Activated CD4-positive, alpha-beta T cell treated with anti-CD3 and anti-CD28 coated beads, Interleukin-2, amount 50 U/mL, for 24 hours (primary cell): ENCODE measurements at places on chromosomes 4 and X.
A peak's percentile ranks its signal among the peaks of the same experiment; 100 is the strongest.

DNA sequence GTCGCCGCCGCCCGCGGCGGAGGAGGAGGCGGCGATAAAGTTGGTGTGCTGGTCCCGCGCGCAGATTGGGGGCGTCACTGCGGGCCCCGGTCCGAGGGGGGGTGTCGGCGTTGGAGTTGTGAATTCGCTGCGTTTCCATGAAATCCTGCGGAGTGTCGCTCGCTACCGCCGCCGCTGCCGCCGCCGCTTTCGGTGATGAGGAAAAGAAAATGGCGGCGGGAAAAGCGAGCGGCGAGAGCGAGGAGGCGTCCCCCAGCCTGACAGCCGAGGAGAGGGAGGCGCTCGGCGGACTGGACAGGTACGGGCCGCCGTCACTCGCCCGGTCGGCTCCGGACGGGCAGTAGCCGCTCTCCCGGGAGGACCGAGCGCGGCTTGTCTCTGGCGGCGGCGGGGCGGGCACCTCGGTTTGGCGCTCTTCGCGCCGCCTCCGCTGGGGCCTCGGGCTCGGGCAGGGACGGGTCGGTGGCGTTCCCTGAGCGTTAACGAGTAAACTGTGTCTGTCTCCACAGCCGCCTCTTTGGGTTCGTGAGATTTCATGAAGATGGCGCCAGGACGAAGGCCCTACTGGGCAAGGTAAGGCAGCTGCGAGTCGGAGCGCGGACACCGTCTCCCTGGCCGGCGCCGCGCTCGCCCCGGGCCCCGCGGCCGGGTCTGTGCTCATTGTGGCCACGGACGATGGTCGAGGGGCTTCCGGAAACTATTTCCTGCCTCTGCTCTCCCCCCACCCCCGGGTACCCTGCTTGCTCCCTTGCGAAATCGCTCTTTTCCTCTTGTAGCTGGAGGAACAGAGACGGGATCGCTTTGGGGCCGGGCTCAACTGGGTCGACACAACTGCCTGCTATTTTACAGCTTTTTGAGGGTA is 658 bp downstream of the KDM6A start:
- peak; percentile 4 for DNase-seq

DNA sequence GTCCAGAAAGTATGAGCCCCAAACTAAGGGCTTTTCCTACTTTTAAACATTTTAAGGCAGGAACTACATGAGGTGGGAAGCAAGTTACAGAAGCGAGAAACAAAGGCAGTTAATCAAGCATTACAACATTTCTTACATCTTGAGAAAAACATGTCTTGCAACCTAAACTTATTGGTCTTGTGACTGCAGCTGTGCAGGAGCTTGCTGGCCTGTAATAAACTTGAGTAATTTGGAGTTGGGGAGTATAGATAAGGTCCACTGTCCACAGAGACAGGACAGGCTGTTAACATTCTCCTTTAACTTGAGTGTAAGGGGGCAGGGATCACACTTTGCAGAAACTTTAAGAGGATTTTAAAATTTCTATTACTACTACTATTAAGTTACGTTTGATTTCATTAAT is 2.7 kb upstream of the UGT8 start:
- no peak for DNase-seq

DNA sequence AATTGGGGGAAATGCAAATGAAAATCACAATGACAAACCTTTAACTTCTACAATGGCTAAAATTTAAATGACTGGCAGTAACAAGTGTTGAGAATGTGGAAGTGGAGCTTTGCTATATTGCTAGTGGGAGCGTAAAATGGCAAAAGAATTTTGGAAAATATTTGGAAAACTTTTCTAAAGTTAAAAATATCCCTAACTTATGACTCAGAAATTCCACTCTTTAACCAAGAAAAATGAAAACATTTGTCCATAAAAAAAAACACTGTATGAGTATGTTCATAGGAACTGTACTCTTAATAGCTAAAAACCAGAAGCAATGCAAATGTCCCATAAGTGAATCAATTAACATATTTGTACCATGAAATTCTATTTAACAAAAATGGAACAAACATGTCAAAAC is 3.6 kb downstream of the TBCK start:
- no peak for DNase-seq

GRCh38 chrX:68710870-68711576 is 63.6 kb downstream of the STARD8 start:
- no peak for DNase-seq

GRCh38 chr4:101309925-101310324 is 37.4 kb downstream of the PPP3CA start:
- DNase-seq: no peak

DNA sequence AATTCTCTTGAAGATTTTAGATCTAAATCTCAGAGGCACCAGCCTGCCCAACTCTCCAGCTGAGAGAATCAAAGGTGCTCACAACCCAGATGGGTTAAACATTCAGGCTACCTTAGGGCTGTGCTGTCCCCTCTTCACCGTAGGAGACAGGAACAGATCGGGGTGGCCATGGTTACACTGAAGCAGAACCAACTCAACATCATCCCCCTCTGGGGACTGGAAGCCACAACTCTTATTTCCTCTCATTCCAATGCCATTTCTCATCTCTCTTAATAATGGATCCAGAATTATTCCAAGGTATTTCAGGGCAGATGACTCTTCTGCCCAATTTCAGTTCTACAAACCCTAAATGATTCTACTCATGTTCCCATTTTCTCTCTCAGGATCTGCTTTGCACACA is 109.7 kb downstream of the NKX6-1 start:
- DNase-seq: no peak

DNA sequence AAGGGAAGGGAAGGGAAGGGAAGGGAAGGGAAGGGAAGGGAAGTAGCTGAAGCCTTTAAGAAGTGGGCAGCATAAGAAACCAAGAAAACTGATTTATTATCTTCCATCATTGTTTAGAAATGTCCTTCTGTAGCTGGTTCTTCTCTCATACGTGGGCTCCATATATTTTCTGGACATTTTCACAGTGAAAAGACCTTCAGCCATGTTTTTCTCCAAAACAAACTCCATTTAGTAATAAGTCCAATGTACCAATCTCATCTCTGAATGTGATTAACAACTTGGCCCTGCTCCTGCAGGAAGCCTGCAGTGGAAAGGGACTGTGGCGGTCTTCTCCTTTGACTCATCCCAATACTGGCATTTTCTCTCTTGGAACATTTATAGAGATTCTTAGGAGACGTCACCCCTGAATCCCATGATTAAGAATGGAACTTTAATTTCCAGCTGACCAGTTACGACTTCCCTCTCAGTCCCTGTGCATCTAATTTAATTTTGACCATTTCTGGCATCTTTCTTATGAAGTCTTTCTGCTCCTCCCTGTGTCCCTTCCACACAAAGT is 96.6 kb upstream of the GUCY1A1 start:
- no peak for DNase-seq

- DNase-seq: no peak
These were observed 78.1 kb downstream of the BMP15 start for GRCh38 chrX:50988649-50989048.

DNA sequence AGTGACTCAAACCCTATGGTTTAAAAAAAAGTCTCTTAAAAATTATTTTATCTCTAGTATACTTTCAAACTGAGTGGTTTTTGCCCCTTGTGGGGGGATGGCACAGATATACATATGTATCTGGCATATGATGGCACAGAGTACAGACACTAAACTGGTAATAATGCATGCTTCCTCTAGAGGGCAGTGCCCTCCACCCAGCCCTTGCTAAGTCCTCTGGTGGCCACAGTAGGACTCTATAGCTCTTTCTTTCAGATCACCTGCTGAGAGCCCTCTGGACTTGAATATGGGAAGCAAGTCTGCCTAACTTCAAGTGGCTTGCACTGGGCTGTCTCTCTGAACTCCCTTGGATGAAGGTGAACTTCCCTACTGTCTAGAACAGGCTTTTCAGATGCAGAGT is 66.3 kb downstream of the TSPAN7 start:
- DNase-seq: no peak

- DNase-seq: no peak
These were observed 735.1 kb downstream of the STIM2 start for GRCh38 chr4:27595571-27596360.

GRCh38 chr4:15649914-15650545 is 5.1 kb downstream of the FBXL5 start:
- no peak for DNase-seq

DNA sequence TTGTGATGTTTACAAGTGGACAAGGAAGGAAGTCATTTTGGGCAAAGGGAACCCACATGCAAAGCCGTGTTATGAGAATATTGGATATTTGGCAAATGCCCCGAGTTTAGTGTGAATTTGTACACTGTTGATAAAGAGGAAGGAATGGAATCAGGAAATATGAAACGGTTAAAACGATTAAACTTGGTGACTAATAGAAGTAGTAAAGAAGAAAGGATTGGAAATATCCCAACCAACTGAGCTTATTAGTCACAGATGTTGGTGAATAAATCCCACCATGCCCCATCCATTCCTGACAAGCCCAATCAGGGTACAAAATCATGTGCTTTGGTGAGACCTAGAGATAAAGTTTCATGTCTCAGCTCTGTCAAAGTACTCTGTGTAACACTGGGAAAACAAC is 22.0 kb downstream of the ARHGAP24 start:
- no peak for DNase-seq

DNA sequence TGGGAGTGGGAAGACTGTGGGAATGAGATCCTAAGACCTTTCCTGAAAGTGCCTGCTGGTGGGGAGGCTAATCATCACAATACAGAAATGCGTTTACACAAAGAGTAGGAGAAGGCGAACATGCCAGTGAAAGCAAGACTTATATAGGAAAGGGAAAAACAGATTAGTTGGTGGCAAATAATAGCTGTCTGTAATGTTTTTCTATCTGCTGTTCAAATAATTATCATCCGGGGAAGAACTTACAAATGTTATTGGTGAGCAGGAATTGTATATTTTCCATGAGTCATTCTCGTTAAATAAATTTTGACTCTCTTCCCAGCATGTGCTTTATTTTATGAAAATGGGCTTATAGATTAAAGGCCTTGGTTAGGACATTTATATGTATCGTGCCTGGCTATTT is 196.5 kb downstream of the ARHGAP10 start:
- no peak for DNase-seq

GRCh38 chr4:110869114-110869513 is 246.2 kb upstream of the PITX2 start:
- no peak for DNase-seq

GRCh38 chrX:40687169-40687568 is 39.8 kb upstream of the CXorf38 start:
- DNase-seq: no peak

GRCh38 chr4:188960411-188961093 is 821.3 kb downstream of the TRIML1 start:
- no peak for DNase-seq

DNA sequence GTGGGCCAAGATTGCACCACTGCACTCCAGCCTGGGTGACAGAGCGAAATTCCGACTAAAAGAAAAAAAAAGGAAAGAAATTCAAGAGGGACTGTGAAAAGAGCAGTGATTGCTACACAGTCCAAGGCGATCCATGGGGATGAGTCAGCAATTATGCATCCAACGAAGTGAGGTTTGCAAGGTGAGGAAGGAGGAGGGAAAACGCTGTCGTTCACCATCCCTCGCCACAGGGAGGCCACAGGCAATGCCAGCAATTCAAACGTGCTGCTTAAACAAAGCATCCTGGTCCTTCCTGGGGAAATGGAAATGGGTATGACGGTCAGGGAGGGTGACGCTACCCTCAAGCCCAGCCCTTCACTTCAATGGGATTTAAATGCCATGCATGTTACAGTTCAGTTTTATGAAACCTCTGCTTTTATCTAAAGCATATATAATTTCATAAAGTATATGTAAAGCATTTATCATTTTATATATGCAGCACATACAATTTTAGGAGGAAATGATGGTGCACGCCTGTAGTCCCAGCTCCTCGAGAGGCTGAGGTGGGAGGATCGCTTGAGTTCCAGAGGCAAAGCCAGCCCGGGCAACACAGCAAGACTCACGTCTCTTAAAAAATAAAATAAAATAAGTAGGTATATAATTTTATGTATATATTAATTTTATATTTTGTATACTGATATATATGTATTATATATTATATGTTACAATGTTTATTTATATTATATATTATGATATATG is 108.7 kb downstream of the DHRSX start:
- no peak for DNase-seq

- DNase-seq: no peak
These were observed 60.9 kb upstream of the CLCN4 start for GRCh38 chrX:10095698-10096432.

GRCh38 chr4:52548818-52549570 is 110.1 kb downstream of the USP46 start:
- DNase-seq: no peak

DNA sequence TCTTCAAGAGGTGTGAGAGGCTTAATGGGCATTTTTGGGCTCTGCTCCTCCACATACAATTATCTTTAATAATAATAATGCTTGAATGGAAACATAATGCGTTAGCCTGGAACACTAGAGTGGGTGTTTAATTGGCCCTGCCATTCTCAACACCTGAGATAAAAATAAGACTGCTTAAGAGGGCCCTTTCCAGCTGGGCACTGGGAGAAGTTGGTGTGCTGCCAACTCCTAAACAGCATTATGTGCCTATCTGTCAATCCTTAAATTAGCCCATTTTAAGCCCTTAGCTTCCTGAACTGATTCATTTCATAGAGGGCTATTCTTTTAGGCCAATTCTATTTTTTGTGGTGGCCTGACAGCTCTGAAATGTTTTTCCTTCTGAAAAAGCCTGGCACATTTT is 211.1 kb upstream of the ZIC3 start:
- DNase-seq: no peak

- no peak for DNase-seq
These were observed 442.7 kb downstream of the RAPGEF2 start for GRCh38 chr4:159545556-159545955.

DNA sequence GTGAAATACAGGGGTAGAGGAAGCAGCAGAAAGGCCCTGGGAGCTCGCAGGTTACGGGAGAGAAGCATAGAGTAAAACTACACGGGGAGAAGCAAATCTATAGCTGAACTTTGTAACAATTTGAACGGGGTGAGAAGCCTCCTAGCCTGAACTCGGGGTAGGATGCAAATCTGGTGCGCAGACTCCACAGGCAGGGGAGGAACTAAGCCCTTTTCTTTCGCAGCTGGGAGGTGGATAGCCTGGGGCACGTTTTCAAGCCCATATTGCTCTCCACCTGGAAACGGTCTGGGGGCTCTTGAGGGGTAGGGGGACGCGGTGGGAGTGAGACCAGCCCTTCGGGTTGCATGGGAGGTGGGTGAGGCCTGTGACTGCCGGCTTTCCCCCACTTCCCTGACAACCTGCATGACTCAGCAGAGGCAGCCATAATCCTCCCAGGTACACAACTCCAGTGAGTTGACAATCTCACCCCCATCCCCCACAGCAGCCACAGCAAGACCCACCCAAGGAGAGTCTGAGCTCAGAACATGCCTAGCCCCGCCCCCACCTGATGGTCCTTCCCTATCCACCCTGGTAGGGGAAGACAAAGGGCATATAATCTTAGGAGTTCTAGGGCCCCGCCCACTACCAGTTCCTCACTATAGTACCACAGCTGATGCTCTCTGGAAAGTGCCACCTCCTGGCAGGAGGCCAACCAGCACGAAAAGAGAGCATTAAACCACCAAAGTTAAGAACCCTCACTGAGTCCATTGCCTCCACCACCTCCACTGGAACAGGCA is 29.9 kb downstream of the SOWAHB start:
- no peak for DNase-seq
